Stimulated activated CD4-positive, alpha-beta T cell treated with anti-CD3 and anti-CD28 coated beads, Interleukin-4, amount 100 ng/mL, for 4 hours (primary cell): ENCODE measurements at places on chromosomes 7 and 10.

DNA sequence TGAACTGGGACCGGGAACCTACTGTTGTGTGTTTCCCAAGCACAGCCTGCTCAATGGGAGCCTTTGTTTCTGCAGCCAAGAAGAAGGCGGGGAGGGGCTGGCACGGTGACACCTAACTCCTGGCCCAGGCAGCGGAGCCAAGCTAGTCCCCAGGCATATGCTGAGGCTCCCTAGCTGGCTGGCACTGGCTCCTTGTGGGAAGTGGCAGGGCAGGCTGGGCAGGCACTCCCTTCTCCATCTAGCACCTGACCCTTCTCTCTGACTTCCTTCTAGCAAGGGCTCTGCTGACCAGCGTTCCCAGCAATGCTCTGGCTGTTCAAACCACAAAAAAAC, 325.0 kb downstream of the PLXNA4 start:
- no peak for DNase-seq

- DNase-seq = no peak
These were observed 68.0 kb downstream of the TRIL start for GRCh38 chr7:28890137-28890536.

DNA sequence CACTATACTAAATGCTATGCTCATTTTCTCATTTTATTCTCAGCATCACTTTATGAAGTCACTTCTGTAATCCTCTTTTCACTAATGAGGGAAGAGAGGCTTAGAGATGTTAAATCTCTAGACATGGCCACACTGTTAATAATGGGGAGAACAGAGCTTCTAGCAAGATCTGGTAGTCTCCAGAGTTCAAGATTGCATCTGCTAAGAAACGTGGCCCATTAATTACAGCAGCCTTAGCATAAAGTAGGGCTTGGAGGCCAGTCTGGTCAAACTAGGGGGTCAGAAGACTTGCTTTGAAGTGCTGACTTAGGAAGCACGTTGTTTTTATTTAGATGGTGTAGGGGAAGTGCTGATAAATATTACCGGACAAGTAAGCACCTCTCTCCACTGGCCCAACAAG, 29.3 kb downstream of the ARL4A start:
- no peak for DNase-seq

DNA sequence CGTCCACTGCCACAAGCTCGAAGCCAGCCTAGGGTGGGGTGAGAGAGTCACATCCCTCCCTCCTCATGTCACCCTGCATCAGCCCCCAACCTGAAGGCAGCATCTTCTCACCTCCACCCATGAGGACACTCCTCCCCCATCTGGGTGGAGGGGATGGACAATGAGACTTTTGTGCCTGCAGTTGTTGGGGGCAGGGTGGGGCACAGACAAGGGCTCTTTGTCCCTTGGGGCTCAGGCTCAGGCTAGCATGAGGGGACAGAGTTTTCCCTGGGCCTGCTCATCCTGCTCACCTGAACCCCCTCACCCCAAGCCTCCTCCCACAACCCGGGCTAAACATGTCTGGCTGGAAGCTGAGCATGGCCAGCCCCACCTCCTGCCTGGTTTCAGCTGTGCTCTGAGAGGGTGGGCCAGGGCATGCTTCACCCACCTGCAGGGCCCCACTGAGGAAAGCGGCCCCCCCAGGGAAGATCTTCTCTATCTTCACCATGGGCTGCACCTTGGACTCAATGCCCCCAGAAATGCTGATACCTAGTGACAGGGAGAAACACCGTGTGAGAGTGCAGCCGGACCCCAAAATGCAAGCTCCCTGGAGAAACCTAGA, 9.3 kb downstream of the LZTS2 start:
- no peak for DNase-seq

GRCh38 chr7:14691034-14691433, 211.5 kb downstream of the DGKB start:
- no peak for DNase-seq

- DNase-seq = peak; percentile 83
These were observed 214.4 kb downstream of the FAM107B start for GRCh38 chr10:14560274-14560673.

DNA sequence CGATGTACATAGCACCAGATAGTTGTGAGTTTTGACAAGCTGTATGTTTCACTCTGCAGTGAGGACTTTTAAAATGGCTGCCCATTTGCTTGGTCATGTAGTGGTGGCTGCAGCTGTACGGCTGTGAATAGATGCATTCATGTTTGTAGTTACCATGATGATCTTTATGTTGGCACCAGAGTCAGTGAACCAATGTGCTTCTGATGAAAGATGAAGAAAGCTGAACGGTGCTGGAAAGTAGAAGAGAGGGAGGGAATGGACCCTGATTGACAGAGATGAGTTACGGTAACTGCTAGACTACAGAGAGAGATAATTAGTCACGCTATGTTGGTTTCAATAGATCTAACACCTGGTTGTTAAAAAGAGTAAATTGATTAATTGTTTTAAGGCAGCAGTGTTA, 256.8 kb downstream of the CELF2 start:
- no peak for DNase-seq

- DNase-seq = no peak
These were observed 868 bp downstream of the RFC2 start for GRCh38 chr7:74253331-74253730.

DNA sequence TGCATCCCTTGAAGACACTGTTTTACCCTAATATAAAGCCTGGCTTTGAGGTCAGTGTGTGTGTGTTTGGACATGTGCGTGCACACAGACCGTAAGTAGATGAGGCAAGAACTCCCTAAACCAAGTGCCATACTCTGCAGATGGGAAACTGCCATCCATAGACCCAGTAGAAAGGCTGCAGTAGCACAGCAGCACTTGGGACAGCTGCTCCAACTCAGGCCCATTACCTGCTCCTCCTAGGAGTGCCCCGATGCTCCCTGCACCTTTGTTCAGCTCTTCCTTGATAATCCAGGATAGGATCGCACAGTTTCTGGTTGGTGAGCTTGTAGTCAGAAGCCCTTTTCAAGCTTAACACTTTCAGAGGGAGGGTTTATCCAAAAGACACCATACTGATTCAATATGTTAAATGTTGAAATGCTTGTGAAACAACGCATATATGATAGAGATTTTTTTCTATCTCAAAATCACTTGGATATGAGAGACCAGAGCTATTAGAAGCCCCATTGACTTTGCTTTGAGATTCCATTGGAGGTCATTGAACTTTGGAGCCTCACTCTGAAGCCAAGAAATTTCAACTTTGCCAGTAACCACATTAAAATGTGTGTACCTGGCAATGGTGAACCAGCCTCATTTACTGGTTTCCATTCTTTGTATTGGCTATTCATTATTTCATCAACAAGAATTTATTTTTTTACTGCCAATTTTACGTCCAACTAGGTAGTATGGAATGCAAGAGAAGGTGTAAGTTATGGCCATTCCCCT, 757.0 kb upstream of the GALNT17 start:
- DNase-seq = no peak

- DNase-seq = no peak
These were observed 19.1 kb upstream of the MTPAP start for GRCh38 chr10:30368065-30368718.

GRCh38 chr10:71805776-71806703, 32.7 kb upstream of the VSIR start:
- no peak for DNase-seq

GRCh38 chr10:68242051-68242450, 10.1 kb upstream of the ATOH7 start:
- no peak for DNase-seq

GRCh38 chr7:20797462-20798080, 10.9 kb upstream of the SP8 start:
- no peak for DNase-seq

DNA sequence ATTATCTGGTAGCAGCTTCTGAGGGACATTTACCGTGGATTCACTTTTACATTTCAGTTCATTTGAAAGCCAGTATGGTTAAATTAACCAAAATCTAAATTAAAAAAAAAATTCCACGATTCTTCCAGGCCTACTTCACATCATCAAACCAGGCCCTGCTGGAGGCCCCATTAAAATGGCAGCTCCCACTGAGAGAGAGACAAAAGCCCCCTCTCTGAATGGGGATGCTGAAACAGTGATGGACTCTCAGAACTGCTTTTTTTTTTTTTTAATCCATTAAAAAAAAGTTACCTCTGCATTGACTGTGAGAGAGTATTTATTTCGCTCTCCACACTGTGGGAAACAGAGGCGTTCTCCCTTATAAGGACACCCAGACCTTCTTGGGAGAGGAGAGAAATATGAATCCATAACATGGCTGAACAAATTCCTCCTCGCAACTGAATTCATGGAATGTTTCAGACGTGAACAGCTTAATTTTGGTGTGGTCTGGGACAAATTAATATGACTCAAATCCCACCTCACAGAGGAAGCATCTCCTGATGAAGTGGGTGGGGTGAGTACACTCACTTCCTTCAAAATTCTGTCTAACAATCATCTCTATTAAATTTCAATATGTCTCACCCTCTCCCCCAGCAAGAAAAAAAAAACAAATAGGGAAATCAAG, 73.5 kb downstream of the SAMD9 start:
- DNase-seq = no peak
